ENCODE measurements at places on chromosomes 3 and 15.

GRCh38 chr3:123622766-123623165, 37.9 kb upstream of the HACD2 start:
- DNase-seq, result no peak

DNA sequence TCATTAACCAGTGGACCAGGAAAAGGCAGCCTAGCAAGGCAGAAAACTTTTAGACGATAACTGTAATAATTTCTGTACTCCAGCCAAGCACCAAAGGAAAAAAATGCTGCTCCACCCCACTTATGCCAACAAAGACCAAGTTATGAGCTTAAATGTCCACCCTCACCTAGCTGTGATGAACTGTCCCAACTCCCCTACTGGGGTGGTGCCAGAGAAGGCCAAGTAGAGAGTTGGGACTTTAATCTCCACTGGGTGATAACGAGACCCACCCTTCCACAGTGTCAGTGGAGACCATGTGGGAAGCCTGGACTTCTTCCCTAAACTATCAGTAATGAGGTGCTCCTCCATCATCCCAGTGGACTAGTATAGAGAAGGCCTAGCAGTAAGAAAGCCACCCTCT, 33.8 kb upstream of the COPB2 start:
- DNase-seq, result no peak

GRCh38 chr15:25663515-25663914, 199.6 kb downstream of the ATP10A start:
- no peak for DNase-seq

DNA sequence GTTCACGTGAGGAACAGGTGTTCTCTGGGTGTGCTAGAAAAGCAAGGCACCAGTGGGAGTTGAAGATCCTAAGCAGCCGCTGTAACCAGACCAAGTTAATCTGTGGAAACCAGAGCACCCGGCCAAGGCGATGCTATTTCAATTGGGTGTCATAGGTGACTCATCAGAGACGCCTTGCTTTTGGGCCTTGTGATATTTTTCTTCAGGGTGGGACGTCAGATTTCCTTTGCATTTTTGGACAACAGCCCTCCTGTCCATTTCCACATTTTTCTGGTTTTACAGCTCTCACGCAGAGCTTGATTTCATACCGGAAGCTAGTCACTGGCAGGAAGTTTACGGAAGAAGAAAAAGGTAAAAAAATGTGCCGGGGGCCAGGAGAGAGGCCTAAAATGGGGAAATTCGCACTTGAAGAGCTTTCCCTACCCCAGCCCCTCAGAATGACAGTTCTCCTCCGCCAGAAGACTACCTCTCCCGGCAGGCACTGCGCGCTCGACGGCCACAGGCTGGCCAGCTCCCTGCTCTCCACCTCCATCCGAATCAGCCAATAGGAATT, 471 bp upstream of the KBTBD8 start:
- DNase-seq, result no peak

GRCh38 chr3:71031914-71032521, 551.5 kb downstream of the FOXP1 start:
- DNase-seq, result no peak

GRCh38 chr3:37608061-37608702, 253.5 kb upstream of the CTDSPL start:
- DNase-seq, result no peak

- no peak for DNase-seq
Measured at GRCh38 chr3:5271372-5271683, 83.8 kb downstream of the EDEM1 start.

GRCh38 chr3:40366203-40367162, 20.5 kb upstream of the ENTPD3 start:
- no peak for DNase-seq

- no peak for DNase-seq
Measured at GRCh38 chr15:37133602-37134001, 33.3 kb upstream of the MEIS2 start.

Measured in CD4-positive, alpha-beta T cell treated with Interleukin-12 subunit alpha and Interleukin-12 subunit beta, for 1 hour (primary cell).